ENCODE measurements at places on chromosomes 7 and 10.

DNA sequence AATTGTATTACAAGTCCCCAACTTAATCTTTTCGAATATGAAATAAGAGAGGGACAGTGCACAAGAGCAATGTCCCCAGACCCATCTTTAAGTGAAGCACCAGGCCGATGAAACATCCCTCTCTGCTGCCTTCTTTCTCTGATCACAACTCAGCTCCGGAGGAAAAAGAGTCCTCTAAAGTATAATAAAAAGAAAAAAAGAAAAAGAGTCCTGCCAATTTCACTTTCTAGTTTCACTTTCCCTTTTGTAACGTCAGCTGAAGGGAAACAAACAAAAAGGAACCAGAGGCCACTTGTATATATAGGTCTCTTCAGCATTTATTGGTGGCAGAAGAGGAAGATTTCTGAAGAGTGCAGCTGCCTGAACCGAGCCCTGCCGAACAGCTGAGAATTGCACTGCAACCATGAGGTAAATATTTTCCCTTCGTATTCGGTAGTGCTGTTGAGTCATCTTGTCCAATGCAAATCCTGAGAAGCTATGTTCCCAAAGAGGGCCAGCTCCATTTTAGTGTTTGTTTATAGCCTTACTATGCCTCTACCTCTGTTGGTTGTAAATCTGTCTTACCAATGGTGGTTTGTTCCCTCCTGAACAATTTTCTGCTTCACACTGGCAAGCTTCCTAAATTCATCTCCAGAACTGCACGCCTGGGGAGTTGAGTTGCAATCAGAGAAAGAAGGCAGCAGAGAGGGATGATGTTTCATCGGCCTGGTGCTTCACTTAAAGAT is at the start of gene IFIT2:
Gene IFIT2, plus strand, starts transcription at position 326 of the 725 bp plus-strand sequence. Its CDS starts 78 bp downstream, at position 404.
- DNase-seq = peak; percentile 54

GRCh38 chr10:127834791-127835190 is 58.0 kb downstream of the CLRN3 start:
- no peak for DNase-seq

DNA sequence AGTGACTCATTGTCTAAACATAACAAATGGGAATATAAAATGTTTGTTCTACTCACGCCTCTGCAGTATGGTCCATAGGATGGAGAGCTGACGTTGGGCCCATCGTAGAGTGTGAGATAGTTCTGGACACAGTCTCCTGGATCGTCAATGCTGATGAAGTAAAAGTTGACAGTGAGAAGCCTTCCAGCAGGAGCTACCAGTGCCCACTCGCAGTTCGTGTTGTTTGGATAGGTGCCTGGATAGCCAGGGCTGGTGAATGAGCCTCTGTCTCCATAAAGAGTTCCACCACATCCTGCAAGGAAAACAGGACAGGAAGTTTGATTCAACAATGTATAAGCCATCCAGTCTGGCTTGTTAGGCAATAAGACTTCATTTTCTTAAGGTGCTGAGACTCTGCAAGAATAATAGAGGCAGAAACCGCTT is 79.6 kb downstream of the OR13A1 start:
- DNase-seq = no peak

DNA sequence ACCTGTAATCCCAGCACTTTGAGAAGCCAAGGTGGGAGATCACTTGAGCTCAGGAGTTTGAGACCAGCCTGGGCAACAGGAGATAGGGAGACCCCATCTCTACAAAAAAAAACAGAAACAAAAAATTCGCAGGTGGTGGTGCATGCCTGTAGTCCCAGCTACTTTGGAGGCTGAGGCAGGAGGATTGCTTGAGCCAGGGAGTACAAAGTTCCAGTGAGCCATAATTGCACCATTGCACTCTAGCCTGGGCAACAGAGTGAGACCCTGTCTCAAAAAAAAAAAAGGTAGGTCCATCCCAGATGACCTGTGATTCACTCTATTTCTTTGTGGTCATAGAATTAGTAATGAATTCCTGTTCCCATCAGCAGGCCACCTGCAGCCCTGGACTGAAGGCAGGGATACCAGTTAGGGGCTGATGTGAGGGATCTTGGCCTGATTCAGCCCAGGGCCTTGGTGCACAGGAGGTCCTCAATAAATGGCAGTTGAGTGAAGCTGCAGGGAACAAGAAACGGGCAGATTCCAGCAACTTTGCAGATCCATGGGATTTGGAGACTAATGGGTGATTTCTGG is at the start of gene MYH16:
Gene MYH16, plus strand, starts transcription at position 364 of the 570 bp plus-strand sequence.
- no peak for DNase-seq

DNA sequence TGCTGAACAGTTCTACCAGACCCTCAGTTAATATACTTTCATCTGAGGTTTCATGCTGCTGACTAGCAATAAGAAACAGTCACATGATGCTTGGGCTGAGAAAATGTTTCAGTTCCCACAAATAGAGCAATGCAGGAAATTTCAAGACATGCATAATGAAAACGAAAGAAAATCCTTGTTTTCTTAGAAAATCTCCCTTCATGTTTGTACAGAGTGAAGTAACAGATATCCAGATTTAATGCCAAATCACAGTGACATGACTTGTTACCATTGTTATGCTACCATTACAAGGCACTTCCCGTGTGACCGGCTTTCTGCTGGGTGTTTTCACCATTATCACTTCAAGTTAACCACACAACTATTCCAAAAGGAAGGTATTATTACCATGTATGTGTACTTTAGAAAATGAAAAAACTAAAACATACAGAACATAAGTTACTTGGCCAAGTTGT is 121.7 kb downstream of the DOCK4 start:
- DNase-seq = no peak

DNA sequence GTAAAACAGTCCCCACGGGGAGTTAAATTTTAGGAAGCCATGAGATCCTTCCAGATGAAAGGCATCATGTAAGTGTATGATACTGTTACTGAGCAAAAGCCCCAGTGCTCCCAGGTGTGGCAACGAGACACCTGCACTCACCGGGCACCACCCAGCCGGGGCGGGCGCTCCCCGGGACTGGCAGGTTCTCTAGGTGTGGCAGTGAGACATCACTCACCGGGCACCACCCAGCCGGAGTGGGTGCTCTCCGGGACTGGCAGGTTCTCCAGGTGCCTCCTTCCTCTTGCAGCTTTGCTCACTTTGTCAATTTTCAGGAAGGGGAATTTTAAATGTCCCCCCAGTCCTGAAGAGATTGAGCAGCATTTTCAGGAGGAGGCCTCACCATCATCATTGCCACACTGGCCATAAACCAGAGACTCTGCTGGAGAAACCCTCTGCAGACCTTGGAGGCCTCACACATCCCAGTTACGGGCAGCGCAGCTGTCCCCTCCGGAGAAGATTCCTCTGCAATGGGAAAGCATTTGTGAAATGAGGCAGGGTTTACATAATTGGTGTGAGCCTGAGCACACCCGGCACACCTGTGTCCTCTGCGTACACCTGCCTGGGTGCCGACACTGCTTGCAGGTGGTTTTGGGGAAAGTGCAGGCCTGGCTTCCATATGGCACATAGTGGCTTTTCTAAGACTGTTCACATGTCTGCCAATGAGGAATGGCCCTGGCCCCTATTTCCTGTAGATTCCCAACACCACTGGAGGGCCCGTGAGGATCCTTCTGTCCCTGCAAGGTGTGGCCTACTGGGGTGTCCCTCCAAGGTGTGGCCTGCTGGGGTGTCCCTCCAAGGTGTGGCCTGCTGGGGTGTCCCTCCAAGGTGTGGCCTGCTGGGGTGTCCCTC is 191.4 kb downstream of the EBF3 start:
- DNase-seq = no peak

DNA sequence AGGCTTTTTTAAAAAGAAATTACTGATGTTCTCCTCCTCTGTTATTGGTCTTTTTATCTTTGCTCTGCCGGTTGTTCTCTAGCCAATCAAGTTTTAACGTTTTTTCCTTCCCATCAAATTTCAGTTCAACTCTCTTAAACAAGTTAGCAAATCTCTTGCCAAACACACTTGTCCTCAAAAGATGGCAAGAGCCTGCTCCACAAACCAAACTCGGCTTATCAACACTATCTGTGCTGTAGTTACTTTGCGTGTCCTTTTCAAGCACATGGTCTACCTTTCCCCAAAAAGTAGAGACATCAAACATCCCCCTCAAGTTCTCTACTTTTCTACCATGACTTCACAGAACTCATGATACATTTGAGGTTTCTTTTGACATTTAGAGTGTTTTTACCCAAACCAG is 71.3 kb downstream of the OSBPL3 start:
- DNase-seq = peak; percentile 73

DNA sequence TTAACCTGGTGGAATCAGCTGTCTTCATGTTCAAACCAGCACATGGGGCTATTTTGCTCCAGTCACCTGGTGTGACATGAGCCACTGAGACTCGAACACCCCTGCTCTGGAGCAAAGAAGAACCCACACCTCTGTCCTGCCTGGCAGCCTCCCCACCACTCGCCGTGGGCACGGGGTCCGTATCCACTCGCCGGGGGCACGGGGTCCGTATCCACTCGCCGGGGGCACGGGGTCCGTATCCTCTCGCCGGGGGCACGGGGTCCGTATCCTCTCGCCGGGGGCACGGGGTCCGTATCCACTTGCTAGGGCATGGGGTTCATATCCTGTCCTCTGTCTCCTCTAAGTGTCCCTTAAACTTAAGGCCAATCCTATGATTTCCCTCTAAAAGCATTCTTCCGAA is 558.7 kb downstream of the PTPRN2 start:
- DNase-seq = no peak

GRCh38 chr10:121527690-121528089 is 70.6 kb downstream of the FGFR2 start:
- no peak for DNase-seq

- DNase-seq = no peak
Measured at GRCh38 chr10:43177595-43177994, 39.4 kb downstream of the CSGALNACT2 start.

- no peak for DNase-seq
Measured at GRCh38 chr10:99232360-99232999, 3.2 kb downstream of the HPSE2 start.

DNA sequence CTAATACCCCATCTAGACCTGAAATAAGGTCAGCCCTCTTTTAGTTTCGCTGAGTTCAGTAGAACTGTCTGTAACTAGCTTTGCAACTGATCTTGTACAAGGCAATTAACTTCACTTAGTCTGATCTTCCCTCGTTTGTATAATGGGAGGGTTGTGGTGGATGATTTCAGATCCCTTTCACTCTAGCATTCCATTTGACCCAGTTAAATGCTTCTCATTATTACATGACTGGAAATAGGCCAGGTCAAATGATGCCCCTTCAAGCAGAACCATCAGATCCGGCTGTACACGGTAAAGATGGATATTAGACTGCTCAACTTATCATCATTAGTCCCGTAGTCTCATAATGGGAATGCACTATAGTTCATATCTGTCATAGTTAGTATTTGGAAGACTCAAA is 1009.0 kb downstream of the LRMDA start:
- no peak for DNase-seq

DNA sequence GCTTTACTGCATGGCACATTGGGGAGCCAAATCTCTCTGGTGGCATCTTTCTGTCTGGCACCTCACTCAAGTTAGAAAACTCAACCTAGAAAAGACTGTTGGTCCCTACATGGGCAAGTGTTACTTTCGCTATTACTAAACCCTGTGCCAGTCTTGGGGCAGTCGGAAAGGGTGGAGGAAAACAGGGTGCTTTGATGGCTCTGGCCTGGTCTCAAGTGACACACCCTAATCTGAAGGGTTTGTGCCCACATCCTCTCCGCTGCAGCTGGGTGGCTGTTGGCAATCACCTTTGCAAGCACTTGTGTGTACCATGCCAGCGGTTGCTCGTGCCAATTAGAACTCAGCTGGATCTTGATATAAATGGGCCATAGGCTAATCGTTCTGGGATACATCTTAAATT is 159.8 kb upstream of the ITGB1 start:
- DNase-seq = no peak

DNA sequence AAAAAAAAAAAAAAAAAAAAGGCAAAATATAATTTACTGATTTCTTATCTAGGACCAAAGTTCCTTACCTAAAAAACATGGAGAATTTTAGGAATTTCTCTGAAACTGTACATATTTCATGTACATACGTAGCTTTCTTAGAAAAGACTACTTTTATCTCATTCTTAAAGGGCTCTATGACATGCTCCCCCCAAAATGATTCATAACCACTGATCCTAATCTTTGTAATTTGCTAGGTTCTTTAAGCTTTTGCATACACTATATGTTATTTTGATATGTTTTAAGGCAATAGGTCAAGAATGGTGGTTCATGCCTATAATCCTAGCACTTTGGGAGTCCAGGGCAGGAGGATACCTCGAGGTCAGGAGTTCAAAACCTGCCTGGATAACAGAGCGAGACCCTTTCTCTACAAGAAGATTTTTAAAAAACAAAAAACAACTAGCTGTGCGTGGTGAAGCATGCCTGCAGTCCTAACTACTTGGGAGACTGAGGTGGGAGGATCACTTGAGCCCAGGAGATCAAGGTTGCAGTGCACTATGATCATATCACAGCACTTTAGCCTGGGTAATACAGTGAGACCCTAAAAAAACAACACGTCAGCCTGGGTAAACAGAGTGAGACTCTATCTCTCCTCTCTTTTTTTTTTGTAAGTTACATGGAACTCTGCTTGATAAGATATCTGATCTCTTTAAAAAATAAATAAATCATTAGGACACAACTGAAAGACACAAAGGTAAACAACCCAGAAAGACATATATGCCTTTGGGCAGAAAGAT is 54.8 kb downstream of the ATAD1 start:
- no peak for DNase-seq

GRCh38 chr10:10462151-10462941 is 555.3 kb upstream of the CELF2 start:
- no peak for DNase-seq

DNA sequence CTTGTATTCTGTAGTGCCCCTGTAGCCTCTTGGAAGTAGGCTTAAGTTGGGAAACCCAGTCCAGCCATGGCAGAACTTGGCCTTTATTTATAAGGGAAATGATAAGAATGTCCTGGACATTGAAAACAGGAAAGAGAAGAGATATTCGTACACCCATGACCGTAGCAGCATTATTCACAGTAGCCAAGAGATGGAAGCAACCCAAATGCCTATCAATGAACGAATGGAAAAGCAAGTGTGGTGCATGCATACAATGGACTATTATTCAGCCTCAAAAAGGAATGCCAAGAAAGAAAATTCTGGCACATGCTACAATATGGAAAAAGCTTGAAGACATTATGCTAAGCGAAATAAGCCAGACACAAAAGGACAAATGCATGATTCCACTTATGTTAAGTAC is 315.3 kb downstream of the CXCL12 start:
- no peak for DNase-seq

DNA sequence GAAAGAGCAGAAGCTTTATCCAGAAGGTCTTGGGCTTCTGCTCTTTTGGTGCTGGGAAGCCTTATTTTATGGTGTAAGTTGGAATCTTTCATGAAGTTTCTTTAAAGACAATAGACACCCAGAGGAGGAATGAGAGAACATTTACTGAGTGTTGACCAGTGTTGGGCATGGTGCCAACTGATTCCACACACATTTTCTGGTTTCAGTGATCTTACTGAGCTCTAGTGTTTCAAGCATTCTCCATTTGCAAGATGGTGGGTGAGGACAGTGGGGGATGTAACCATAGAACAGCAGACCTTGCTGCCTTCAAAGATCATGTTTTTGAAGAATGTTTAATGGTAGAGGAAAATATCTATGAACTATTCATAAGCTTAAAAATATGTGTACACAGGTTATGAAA is 114.6 kb downstream of the LRMDA start:
- no peak for DNase-seq

- DNase-seq = no peak
Measured at GRCh38 chr7:118657391-118658005, 433.0 kb downstream of the ANKRD7 start.

- DNase-seq = no peak
Measured at GRCh38 chr7:92613720-92614119, 23.5 kb upstream of the FAM133B start.
